ENCODE measurements at places on chromosomes 12 and 14. TPM values are rescaled to one million over a fixed set of nuclear protein-coding genes. Genes with fewer than 3 reads are reported as not detected.

The RNF31 gene
- 30.7 TPM for total RNA-seq

The FAM181A gene
- total RNA-seq: not detected

The KRT73 gene
- not detected for total RNA-seq

The SAMD15 gene
- total RNA-seq: 2.5 TPM

The RAPGEF3 gene
- total RNA-seq: 0.54 TPM

The PAWR gene
- total RNA-seq: 54.9 TPM

The ACOT4 gene
- 2.2 TPM for total RNA-seq

The ALG10B gene
- total RNA-seq: 3.7 TPM

The PELI2 gene
- total RNA-seq: 0.73 TPM

The GNB3 gene
- 1.4 TPM for total RNA-seq

All from A549 treated with Hydrocortisone at 1 μM for 4 hours (cell line).